ENCODE measurements at places on chromosomes 11 and 22.

DNA sequence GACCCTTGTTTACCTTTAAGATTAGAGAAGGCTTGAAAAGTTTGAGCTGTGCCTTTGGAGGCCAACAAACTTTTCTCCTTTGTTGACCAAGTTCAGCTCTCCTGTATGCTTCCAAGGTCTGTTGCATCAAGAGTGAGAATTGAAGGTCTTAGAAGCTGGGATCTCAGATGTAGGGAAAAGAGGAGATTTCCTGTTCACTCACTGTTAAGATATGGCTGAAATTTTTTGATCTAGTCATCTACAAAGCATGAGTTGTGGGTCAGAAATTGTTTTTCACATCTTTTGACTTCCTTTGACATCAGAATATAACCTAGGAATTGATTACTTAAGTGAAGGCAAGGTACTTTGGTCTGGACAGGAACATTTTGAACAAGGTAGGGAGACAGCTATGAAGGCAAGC, 12.1 kb downstream of the OR51B4 start:
- DNase-seq: no peak

GRCh38 chr11:71979602-71980001, 19.1 kb upstream of the IL18BP start:
- no peak for DNase-seq

DNA sequence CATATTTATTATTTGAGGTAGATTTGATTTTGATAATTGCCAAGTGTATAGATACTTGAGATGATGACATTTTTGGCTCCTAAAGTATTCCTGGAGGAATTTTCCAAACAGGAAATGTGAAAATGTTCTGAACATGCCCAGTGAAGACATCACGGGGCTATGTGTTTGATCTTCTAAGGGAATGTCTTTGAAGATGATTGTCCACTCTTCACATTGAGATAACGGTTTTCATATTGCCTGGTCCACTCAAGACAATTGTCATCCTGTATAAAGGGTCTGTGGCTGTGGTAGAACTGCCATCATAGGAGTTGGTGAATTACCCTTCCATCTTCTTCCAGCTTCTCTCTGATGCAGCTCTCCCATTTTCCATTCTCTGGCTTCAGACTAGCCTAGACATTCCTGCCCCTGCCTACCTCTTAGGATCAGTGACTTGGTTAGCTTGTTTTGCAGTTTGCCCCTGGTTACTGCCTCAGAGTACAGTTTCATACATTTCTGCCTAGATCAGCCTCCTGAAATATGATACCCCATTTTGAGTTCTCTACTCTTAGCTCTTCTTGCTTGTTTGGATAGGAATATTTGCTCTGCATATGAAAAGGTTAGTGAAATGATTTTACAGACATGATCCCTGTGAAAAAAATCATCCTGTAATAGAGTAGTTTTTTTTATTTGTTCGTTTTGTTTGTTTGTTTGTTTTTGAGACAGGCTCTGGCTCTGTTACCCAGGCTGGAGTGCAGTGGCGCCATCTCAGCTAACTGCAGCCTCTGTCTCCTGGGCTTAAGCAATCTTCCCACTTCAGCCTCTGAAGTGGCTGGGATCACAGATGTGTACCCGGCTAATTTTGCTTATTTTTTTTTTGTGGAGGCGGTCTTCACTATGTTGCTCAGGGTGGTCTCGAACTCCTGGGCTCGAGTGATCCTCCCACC, 111.4 kb upstream of the SORL1-AS1 start:
- no peak for DNase-seq

DNA sequence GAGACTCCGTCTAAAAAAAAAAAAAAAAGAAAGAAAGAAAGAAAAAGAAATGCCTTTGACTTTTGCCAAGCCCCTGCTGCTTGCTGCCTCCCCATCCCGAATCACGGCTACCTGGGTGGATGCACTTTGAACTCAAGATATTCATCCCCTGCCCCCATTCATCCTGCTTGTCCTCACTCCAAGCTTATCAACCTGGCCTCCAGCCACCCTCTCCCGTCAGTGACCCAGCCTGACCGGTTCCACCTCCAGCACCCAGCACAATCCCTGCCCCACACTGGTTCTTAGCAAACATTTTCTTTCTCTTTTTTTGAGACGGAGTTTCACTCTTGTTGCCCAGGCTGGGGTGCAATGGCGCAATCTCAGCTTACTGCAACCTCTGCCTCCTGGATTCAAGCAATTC, 44.4 kb downstream of the CYTH4 start:
- DNase-seq: no peak

DNA sequence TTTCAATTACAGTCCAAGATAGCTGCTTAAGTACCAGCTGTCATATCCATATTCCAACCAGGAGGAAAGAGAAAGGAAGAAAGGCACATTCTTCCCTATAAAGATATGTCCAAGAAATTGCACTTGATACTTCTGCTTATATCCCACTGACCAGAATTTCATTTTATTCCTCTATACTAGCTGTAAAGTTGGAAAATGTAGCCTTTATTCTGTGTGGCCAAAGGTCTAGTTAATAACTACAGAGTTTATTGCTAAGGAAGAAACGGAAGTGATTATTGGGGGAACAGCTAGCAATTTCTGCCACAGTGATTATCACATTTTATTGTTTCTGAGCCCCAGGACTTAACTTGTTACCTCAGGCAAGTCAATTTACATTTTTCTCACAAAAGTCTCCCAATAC, 213.8 kb downstream of the TTC28 start:
- DNase-seq: no peak

DNA sequence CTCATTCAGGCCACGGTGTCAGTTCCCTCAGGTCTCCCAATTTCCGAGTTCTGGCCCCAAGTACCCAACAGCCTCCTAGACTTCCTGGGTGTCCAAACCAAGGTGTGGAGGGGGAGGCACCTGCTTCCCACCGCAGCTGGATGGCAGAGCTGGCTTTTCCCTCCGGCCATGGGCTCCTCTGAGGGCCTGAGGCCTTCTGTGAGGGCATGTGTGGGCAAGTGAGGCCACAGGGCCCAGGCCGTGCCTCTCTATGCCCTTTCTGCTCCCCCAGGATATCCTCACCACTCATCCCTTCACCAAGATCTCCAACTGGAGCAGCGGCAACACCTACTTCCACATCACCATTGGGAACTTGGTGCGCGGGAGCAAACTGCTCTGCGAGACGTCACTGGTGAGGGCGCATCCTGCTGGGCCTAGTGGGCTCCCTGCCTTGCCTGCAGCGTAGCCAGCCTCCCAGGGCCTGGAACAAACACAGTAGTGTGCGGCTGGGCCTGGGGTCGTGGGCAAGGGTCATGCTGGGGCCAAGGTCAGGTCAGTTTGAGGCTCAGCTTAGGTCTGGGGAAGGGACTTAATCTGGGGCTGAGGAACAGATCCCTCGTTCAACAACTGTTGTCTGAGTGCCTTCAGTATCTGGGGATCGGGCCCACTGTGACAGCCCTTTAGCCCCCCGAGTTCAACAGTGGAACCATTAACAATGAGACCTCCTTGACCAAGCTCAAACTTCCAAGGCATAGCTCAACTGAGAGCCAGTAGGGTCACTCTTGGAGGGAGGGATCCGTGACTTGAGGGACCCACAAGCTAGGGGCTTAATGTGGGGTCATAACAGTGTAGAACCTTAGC, 85.8 kb downstream of the MYO7A start:
- no peak for DNase-seq

- DNase-seq: no peak
Observed at GRCh38 chr22:49450498-49450897, 377.2 kb downstream of the BRD1 start.

DNA sequence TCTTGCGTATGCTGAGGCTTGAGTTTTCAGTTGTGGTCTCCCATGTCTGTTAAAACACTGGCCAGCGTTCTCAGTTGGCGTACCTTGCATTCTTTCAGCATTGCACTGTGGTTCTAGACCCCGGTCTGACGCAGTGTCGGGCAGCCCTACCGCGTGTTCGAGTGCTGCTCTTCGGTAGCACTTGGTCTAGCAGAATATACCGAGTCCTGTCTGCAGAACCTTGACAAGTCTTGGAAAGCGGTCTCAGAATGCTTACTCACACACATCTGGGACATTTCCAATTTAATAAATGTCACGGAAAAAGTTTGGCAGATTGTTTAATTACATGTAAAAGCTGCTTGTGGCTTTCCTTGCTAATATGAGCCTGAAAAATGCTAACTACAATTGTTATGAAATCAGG, 32.6 kb downstream of the PPFIA1 start:
- DNase-seq: no peak

- no peak for DNase-seq
Observed at GRCh38 chr11:122275508-122275907, 159.5 kb upstream of the BLID start.

GRCh38 chr22:28792491-28793383, 7.6 kb downstream of the XBP1 start:
- no peak for DNase-seq

DNA sequence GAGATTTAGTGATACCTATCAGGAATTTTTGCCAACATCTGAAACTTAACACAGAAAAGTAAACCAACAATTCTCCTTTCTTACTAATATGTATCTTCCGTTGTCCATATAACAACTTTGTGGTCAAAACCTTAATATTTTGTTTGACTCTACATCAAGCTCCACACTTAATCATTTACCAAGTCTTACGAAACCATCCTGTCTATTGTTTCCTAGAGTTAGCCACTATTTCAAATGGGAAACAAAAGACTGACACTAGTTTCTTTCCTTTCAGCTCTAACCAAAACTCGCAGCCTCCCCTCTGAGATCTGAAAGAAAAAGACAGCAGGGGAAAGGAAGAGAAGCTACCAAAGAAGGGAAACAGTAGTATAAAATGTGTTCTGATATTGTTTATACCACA, 26.5 kb upstream of the PRDM10 start:
- DNase-seq: no peak

DNA sequence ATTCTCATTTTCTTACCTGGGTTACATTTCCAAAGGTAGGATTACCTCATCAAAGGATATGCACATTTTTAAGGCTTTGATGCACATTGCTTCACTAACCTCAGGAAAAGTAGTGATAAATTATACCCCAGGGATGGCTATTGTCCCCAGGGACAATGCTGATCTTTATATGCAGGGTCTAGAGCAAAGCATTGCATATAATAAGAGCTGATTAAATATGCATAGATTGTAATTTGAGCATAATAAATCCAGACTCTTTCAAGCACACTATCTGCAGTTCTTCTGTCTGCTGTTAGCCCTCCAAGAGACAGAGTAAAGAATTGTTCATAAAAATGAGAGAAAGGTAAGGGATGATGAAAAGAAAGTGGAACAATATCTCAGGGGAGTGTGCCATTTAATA, 57.3 kb upstream of the SYT13 start:
- no peak for DNase-seq

- no peak for DNase-seq
Observed at GRCh38 chr11:95750101-95750500, 39.5 kb downstream of the FAM76B start.

DNA sequence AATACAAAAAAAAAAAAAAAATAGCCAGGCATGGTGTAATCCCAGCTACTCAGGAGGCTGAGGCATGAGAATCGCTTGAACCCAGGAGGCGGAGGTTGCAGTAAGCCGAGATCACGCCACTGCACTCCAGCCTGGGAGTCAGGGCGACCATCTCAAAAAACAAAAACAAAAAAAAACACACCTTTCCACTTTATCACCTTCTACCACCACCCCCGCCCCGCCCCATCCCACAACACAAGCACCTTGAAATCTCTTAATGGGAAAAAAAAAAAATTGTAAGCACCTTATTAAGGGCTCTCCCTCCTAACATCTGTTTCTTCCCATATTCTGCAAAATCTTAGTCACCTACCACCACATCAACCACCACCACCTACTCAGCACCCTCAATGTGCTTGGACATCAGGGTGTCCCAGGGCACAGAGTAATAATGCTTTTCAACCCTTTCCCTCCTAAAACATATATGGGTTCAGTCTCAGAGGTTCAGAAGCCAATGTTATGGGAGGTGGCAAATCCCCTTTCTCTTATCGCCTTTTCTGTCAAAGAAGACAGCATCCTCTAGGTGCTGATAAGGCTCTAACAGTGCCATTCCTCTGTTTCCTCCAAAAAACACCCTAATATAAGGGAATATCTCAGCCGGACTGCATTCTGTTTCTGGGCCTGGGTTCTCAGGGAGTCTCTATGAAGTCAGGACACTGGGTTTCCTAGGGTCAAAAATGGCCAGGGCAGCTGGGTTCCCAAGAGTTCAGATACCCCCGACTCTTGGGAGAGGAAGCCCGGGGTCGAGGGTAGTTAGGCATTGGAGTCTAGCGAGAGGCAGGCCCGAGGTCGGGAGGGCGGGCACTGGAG, 718 bp downstream of the INTS5 start:
- DNase-seq: peak; percentile 23

GRCh38 chr11:108705061-108705460, 40.2 kb downstream of the DDX10 start:
- no peak for DNase-seq

GRCh38 chr11:23555085-23555484, 694.8 kb upstream of the CCDC179 start:
- peak; percentile 57 for DNase-seq

- no peak for DNase-seq
Observed at GRCh38 chr11:113188371-113188834, 126.0 kb upstream of the TTC12 start.

DNA sequence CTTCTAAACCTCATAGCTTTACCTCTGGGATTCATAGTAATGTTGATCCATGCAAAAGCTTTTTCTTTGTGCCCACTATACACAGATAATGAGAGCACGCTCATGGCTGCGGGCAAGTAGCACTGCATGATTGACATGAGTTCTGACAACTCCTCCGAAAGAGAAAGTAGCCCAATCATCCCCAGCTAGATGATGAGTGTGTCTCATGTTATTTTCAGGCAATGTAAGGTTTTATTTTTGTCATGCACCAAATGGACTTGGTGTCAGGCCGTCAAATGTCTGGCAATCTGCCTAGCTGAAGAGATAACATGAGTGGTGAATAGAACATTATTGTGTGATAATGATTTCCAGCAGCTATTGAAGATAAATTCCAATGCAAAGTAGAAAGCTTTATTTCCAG, 662.6 kb downstream of the NTM start:
- no peak for DNase-seq

- no peak for DNase-seq
Observed at GRCh38 chr11:120696597-120697218, 185.2 kb downstream of the GRIK4 start.

DNA sequence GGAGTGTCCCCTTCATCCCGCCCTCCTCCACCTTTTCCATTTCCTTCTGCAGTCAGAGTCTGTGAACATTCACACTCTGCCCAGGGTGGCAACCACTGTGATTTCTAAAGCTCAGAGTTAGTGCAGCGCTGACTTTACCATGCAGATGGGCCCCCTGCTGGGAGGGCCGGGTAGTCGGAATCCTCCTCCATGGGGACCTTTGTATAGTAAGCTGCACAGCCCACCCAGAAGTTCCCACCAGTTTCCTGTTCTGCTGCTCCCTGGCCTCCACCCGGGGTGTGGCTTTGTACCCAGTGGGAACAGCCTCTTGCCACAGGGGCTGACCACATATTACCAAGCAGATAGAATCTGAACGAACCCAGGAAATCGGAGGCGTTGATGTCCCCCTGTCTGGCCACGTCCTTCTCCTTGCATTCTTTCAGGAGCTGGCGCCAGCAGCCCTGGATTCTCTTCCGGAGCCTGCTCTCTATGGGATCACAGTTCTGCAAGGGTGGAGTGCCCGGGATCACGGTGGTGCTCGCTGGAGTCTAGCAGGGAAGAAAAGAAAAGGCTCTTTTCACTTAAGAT, 125.3 kb downstream of the MPPED1 start:
- no peak for DNase-seq

GRCh38 chr22:19971276-19972124, 29.9 kb upstream of the TXNRD2 start:
- DNase-seq: no peak

- no peak for DNase-seq
Observed at GRCh38 chr11:7251487-7251835, 243 bp upstream of the SYT9 start.

All from HS-27A (cell line).